ENCODE measurements at places on chromosomes 1 and 21.
A peak's percentile ranks its signal among the peaks of the same experiment; 100 is the strongest.

DNA sequence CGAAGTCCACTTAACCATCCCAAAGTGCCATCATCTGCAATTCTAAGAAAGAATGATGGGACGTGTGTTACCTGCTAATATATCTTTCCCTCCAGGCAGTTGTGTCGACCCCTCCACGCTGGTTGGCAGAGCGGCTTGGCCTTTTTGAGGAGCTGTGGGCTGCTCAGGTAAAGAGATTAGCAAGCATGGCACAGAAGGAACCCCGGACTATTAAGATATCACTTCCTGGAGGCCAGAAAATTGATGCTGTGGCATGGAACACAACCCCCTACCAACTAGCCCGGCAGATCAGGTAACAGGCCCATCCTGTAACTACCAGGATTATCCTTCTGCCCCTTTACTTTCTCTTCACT lies 520 bp downstream of the TARS2 start:
- DNase-seq = no peak

- DNase-seq = no peak
Observed at GRCh38 chr1:230818367-230818766, 50.0 kb downstream of the C1orf198 start.

DNA sequence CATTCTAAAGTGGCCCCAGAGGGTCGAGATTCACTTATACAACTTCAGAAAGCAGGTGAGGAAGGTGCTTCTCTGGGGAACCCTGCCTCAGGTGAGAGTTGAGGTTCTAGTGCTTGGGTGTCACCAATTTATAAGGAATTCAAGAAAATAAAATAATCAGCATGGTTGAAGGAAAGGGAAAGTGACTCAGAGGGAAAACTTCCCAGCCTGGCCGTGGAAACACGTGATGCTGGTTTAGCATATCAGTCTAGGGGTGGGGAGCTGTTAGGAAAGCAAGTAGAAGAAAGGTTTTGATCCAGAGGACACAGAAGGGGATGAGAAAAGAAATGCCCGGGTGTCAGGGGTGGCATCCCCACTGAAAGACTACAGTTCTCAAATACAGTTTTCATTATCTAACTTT lies 37.7 kb upstream of the TMEM125 start:
- DNase-seq = peak; percentile 78

- no peak for DNase-seq
Observed at GRCh38 chr1:11057477-11057876, 2.3 kb downstream of the SRM start.

DNA sequence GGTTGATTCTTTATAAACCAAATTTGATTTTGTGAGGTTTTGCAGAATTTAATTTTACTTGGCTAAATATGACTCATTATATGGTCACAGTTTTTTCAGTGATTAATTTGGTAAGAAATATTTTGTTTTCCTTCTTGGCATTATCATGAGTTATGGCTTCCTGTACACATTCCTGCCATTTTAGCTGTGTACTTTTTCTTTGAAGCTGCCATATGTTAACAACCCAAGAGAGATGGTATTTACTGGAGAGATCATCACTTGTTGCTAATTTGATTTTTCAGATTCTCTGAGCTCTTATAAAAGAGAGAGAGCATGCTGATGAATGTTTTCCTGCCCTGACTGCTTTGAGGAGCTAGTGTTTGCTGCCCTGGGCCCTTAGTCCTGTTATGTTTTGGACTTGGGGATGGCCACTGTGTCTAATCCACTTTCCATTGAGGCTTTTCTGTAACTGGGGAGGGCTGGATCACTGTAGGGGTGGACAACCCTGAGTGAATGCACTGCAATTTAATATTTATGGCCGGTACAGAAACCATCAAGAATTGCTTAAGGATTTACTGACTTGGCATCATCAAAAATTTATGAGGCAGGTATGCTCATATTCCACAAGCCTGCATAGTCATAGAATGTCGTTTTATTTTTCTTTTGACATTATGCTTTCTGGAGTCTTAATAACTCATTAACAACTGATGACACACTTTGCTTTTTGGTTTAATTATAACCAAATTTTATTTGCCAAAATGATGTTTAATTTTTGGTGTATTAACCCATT lies 200.9 kb downstream of the DISC1 start:
- peak; percentile 85 for DNase-seq

GRCh38 chr1:42321731-42322130 lies 13.3 kb downstream of the FOXJ3 start:
- DNase-seq = no peak

DNA sequence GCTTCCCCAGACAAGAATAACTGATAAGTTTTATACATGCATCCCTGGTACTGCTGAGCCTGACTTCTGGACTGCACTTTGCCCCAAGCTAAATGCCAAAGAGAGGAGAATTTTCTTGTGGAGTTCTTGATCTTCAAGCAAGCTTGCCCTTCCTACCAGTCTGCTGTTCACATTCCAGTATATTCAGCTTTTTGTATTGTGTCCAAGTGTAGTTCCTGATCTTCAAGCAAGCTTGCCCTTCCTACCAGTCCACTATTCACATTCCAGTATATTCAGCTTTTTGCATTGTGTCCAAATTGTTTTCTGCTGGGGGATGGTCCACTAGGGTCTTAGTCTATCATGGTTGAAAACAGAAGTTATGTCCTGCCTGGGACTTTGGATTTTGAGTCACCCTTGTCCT lies 894 bp upstream of the TSEN15 start:
- DNase-seq = no peak

DNA sequence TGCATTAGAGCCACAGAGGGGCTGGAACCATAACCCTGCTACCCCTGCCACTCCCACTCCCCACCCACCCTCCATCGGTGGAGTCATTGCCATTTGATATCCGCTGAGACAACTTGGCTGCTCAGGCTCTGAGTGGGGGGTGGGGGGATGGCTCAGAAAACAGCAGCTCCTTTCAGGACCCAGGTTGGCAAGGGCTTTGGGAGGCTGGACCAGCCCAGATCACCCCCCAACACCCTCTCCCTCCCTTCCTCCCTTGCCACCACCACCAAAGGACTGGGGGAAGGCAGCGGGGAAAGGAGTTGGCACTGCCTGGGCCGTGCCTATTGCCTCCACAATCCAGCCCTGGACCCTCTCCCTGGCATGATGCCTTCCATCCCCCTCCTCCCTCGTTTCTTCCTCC lies 1.7 kb downstream of the KCNJ10 start:
- no peak for DNase-seq

DNA sequence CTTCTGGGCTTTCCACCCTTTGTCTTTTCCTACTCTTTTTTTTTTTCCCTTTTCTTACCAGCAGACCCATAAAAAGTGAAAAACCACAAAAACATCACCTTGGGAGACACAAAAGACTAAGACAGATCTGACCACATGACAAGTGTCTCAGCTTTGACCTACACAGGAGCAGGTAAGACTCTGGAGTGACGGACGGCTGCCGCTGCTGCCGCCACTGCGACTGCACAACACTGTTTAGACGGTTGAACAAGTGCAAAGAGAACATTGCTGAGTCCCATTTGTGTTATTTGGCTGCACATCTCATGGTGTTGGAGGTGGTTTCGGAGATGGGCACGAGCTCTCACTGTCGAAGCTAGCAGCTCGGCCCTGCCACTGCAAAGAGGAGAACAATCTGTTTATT lies 62.0 kb downstream of the SYT6 start:
- DNase-seq = no peak

- no peak for DNase-seq
Observed at GRCh38 chr1:210405316-210405715, 76.6 kb downstream of the HHAT start.

- peak; percentile 92 for DNase-seq
Observed at GRCh38 chr1:45892068-45892785, 88.8 kb downstream of the MAST2 start.

GRCh38 chr21:44438531-44439210 lies 16.6 kb upstream of the LRRC3 start:
- no peak for DNase-seq

DNA sequence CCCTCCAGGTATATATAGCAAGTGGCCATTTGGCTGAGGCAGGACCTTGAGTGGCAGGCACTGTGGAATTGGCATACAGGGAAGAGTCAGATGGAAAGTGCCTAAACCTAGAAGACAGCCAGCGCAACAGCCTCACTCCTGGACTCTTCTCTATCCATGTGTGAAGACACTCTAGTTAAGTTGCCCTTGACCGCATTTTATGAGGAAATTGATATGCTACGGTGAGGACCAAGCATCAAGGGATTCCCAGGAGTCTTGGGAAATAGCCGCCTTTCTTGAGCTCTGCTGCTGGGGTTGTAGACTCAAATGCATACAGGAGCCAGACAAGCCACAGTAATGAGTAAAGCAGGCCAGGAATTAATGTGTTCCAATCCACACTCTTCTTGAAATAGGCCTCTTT lies 145.9 kb upstream of the KAZN start:
- no peak for DNase-seq

DNA sequence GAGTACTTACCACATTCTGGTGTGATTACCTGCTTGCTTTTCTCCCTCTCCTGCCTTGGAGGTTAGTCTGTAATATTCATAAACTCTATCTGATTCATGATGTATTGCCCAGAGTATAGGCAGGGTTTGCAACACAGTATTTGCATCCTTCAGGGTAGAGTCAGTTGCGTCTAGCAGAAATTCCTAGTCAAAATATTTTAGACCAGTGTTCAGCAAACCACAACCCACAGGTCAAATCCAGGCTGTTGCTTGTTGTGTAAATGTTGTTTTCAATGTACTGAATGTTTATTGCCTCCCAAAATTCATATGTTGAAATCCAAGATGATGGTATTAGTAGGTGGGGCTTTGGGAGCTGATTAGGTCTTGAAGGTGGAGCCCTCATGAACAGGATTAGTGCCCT lies 82.9 kb downstream of the NGF start:
- peak; percentile 94 for DNase-seq

DNA sequence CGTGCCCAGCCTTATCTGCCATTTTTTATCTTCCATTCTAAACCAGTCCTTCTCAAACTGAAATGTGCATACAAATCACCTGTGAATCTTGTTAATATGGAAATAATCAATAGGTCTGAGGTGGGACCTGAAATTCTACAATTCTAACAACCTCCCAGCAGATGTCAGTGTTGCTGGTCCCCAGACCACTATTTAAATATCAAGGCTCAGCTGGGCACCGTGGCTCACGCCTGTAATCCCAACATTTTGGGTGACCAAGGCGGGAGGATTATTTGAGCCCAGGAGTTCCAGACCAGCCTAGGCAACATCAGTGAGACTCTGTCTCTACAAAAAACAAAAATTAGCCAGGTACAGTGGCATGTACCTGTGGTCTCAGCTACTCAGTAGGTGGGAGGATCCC lies 4.1 kb downstream of the UQCRHL start:
- no peak for DNase-seq

DNA sequence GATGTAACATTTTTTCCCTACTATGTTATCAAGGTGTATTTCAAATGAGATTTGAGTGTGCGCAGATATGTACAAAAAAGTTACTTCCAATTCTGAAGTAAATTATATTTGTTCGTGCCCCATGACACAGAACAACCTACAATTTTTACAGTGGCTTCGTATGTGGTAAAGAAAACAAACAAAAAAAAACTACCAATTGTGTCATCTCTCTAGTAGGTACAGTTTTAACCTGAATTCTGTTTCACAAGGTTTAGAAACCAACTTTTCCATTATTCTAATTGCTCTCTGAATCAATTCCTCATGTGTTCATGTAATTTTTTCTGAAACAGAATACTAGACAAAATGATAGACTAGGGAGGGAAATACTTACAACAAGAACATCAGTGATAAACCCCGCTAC lies 7.4 kb downstream of the SCAF4 start:
- DNase-seq = no peak

GRCh38 chr1:178642282-178642681 lies 82.8 kb upstream of the RALGPS2 start:
- no peak for DNase-seq

DNA sequence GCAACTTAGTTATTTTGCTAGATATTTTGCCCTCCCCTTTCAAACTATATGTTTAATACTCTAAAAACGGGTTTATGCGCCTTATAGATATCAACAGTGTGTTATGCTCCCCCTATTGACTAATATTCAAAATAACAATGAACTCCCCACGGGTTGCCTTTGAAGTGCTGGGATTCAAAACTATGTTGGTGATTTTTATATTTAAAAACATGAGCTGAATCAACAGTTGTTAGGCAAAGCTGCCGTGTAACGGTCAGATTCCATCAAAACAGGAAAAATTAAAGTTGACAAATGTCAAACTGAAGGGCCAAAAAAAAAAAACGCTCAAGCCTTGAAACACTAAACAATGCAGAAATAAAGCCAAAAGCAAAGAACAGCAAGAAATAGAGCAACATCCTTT lies 2.5 kb downstream of the TGFBR3 start:
- peak; percentile 58 for DNase-seq

GRCh38 chr1:1318131-1318652 lies 6.3 kb downstream of the INTS11 start:
- peak; percentile 96 for DNase-seq

DNA sequence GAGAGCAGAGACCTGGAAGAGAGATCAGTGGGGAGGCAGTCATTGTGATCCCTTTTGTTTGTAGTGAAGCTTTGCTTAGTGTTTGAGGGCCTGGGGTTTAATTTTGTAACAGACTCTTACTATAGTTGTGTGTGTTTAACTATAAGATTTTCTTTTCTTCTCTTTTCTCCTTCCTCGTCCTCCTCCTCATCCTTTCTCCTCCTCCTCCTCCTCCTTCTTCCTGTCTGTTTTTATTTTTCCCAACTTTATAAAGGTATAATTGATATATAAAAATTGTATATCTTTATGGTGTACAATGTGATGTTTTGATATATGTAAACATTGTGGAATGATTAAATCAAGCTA lies 71.2 kb upstream of the MACF1 start:
- DNase-seq = no peak

Data from iris pigment epithelial cell (primary cell).